NCI-H1694 (cell line): ENCODE measurements at places on chromosomes 3 and 15.

DNA sequence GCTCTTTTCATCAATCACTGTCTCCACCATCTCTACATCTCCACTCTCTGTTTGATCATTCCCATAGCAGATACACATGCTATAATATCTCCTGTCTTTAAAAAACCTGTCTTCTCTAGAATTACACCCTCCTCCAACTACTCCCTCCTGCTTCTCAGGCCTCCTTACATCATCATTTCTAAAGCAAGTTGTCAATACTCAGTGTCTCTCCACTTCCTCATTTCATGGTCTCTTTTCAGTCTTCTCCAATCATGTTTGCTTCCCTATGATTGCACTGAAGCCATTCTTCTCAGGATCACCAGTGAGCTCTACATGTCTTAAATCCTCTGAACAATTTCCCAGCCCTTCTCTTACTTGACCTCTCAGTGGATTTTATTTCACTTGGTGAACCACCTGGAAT is 87.0 kb upstream of the ZNF280D start:
- DNase-seq, result no peak

DNA sequence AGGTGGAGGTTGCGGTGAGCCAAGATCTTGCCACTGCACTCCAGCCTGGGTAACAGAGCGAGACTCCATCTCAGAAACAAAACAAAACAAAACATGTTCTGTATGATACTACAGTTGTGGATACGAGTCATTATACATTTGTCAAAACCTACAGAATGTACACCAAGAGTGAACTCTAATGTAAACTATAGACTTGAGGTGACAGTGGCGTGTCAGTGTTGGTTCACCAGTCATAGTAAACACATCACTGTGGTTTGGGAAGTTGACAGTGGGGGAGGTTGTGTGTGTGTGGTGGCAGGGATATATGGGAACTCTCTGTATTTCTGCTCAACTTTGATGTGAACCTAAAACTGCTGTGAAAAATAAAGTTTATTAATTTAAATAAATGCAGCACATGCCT is 33.0 kb upstream of the GNB5 start:
- no peak for DNase-seq

GRCh38 chr15:99682455-99682854 is 50.8 kb downstream of the LYSMD4 start:
- peak; percentile 47 for DNase-seq

DNA sequence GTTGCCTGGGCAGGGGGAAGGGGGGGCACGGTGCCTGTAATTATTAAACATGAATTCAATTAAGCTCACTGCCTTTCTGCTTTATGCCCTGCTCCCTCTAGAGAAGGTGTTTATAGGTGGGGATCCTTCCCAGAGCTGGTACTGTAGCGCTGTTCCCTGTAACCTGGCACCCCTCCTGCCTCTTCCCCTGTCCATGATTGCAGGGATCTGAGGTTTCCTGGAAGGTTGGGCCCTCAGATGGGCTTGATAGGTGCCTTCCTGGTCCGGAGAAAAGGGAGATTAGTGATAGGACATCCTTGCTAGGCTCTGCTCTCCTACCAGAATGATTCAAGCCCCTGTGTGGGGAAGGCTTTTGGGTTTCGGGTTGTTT is 2.1 kb upstream of the FAM131A start:
- no peak for DNase-seq

DNA sequence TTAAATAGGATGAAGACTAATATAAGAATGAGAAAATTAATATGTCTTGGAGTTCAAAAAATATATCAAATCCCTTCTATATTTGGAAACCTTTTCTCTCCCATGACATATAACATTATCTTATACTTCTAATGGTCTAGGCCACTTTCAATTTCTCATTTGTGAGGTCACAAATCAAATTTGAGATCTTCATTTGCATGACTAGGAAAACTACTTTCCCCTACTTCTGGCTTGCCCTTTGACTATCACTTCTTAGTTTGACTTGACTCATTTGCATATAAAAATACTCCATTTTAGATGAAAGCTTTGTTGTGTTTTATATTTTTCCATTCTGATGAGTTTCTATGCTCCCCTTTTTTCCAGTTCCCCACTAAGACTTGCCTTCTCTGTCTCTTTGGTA is 598.6 kb upstream of the TBL1XR1 start:
- DNase-seq, result no peak

- DNase-seq, result no peak
These were observed 121.9 kb downstream of the NSUN3 start for GRCh38 chr3:94184781-94185180.

GRCh38 chr3:128276146-128276435 is 122.8 kb downstream of the EEFSEC start:
- no peak for DNase-seq

GRCh38 chr3:98991393-98991792 is 89.9 kb upstream of the DCBLD2 start:
- DNase-seq, result no peak
